Mesothelial cell of epicardium (in vitro differentiated cells): ENCODE measurements at places on chromosomes 2 and 18. TPM values are rescaled to one million over a fixed set of nuclear protein-coding genes. Genes with fewer than 3 reads are reported as not detected.

DNA sequence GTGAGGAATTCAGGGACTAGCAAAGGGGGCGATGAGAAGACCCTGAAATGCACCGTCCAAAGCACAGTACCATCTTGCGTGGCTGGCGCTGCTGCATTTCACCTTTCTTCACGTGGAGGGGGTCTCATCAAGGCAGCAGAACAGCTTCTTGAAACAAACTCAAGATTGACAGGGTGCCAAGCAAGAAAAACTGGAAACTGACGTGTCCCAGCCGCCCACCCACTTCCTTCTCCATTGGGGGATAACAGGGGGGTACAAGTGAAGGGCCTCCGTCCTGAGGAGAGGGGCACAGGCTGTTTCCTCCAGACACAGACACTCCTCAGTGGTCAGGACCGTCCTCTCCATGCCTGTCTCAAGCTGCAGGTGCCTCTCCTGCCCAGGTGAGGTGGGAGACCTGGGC is 32.5 kb downstream of the HDAC4 start:
- H3K27ac ChIP-seq = no peak overlapping the region
- no peak overlapping the region for H3K4me3 ChIP-seq
- no peaks in the 10 kb centered on the region for H3K27me3 ChIP-seq
- H3K4me1 ChIP-seq = peaks cover 23% of the 10 kb centered on the region
- DNase-seq = no peak
- peaks cover 1% of the 10 kb centered on the region for H3K36me3 ChIP-seq

GRCh38 chr2:191638802-191639172 is 39.1 kb upstream of the NABP1 start:
- H3K36me3 ChIP-seq = no peaks in the 10 kb centered on the region
- H3K27ac ChIP-seq = no peak overlapping the region
- no peak overlapping the region for H3K4me3 ChIP-seq
- H3K4me1 ChIP-seq = peaks cover 32% of the 10 kb centered on the region

The POTEC gene
- not detected in 3 replicates for total RNA-seq

- DNase-seq = no peak
- peaks cover 27% of the 10 kb centered on the region for H3K27me3 ChIP-seq
- no peaks in the 10 kb centered on the region for H3K36me3 ChIP-seq
- H3K4me1 ChIP-seq = no peaks in the 10 kb centered on the region
- H3K4me3 ChIP-seq = no peak overlapping the region
- no peak overlapping the region for H3K27ac ChIP-seq
Measured at GRCh38 chr2:19607931-19608771, 249.7 kb upstream of the OSR1 start.

The CELF4 gene
- total RNA-seq = 2.0 to 2.4 TPM (median 2.3 TPM) in 3 replicates

GRCh38 chr18:32056613-32057358 is 34.9 kb upstream of the RNF138 start:
- no peaks in the 10 kb centered on the region for H3K27me3 ChIP-seq
- no peak for DNase-seq
- no peaks in the 10 kb centered on the region for H3K36me3 ChIP-seq
- H3K27ac ChIP-seq = no peak overlapping the region
- no peaks in the 10 kb centered on the region for H3K4me1 ChIP-seq
